ENCODE measurements at places on chromosomes 4 and X.

DNA sequence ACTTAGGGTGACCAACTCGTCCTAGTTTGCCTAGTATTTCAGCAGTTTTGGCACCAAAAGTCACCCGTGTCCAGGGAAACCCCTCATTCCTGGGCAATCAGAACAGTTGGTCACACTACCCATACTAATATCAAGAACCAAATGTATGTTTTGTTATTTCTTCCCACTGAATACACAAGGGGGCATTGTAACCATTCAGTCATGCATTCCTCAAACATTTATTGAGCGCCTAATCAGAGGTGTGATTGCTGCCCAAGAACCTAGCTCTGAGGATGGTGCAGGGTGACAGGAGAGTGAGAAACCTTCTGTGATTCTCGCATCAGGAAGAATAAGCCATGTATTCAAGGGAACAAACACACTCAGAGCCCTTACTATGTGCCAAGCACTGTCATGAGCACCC is 69.8 kb upstream of the RAI2 start:
- DNase-seq = no peak

- no peak for DNase-seq
These were observed 143.4 kb downstream of the TMEM144 start for GRCh38 chr4:158353541-158354304.

DNA sequence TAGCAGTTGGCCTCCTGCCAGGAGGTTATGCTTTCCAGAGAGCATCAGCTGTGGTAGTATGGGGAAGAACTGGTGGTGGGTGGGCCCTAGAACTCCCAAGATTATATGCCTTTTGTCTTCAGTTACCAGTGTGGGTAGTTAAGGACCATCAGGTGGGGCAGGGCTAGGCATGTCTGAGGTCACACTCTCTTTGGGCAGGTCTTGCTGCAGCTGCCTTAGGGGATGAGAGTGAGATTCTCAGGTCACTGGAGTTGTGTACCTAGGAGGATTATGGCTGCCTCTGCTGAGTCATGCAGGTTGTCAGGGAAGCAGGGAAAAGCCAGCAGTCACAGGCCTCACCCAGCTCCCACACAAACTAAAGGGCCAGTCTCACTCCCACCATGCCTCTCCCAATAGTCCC is 172.9 kb upstream of the GYPA start:
- DNase-seq = no peak

DNA sequence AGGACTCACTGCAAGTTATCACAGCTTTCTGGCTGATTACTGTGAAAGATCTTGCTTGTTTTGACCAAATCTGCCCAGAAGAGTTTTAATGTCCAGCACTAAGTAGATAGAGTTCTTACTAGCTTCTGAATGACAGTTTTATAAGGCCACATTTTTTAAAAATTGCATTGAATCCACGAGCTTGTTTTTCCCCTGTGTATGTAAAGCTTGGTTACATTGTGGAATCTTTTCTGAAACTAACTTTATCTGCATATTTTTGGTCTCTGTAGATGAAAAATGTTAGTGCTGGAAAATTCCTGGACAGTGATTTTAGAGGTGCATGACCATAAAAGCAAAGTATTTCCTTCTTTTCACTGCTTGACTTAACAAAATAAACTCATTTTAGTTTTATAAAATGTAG is 650.3 kb upstream of the FAM241A start:
- DNase-seq = no peak

DNA sequence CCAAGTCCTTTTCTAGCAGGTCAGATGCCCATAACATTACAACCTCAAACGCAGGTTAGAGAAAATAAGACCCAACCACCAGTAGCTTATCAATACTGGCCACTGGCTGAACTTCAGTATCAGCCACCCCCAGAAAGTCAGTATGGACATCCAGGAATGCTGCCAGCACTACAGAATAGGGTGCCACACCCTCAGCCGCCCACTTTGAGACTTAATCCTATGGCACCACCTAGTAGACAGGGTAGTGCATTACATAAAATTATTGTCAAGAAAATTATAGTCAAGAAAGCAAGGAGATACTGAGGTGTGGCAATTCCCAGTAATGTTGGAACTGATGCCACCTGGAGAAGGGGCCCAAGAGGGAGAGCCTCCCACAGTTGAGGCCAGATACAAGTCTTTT is 19.9 kb upstream of the TRIM61 start:
- no peak for DNase-seq

GRCh38 chrX:20500171-20500865 is 233.6 kb upstream of the RPS6KA3 start:
- DNase-seq = no peak

DNA sequence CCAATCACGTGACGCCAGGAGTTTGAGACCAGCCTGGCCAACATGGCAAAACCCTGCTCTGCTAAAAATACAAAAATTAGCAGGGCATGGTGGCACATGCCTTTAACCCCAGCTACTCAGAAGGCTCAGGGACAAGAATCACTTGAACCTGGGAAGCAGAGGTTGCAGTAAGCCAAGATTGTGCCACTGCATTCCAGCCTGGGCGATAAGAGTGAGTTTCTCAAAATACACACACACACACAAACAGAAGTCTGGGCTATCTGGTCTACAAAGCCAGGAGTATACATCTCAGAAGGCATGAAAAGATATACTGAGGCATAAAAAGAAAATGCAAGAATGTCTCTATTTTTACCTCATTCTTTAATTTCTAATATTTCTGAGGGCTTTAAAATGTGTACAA is 11.3 kb downstream of the YTHDC1 start:
- no peak for DNase-seq

DNA sequence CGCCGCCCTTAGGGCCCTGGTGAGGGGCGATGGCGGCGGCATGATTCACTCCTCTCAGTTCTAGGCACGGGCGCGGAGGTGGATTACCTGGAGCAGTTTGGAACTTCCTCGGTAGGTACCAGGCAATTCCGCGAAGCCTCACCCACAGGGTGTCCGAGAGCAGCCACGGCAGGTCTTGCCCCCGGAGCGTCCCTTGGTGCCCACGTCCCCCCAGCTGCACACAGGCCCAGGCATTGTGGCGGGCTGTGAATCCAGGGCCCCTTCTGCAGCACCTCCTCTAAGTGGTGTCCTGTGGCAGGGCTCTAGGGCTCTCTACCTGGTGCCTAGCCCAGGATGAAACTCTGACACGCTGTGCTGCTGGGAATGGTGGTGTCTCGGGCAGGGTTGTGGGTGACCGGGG is 13.9 kb downstream of the TACC3 start:
- DNase-seq = no peak

GRCh38 chr4:3436048-3436797 is 5.5 kb upstream of the HGFAC start:
- DNase-seq = no peak

DNA sequence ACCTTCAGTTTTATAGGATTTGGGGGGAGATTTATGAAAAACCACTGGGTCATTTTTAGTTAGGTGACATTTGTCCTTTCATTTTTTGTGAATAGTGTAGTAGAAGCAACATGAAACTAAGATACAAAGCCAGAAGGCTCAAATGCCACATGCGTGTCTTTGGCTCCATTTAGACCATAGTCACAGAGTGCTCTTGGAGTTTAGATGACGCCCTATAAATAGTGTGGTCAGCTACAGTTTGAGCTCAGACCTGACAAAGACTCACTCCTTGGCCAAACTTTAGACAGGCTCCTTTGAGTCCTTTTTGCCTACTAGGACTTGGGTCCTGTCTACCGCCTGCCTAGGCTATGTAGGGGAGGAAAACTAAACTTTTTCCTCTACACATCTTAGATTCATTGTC is 16.8 kb upstream of the PAGE1 start:
- DNase-seq = no peak

DNA sequence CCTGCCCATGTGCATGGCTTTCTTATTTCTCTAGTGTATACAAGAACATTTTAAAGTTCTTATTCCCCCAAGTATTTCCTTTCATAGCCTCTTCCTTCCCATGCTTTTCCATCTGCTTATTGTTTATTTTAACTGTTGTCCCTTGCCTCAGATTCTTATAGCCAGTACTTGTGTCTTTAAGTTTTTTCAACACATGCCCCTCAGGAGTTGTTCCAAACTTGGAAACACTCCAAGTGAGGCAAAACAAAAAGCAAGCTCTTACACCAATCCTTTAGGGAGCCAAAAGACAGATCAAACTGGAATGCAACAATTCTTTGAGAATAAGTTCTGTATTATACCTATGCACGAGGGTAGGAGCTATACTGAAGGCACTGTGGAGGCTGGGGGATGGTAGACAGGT is 222.0 kb upstream of the STK26 start:
- no peak for DNase-seq

DNA sequence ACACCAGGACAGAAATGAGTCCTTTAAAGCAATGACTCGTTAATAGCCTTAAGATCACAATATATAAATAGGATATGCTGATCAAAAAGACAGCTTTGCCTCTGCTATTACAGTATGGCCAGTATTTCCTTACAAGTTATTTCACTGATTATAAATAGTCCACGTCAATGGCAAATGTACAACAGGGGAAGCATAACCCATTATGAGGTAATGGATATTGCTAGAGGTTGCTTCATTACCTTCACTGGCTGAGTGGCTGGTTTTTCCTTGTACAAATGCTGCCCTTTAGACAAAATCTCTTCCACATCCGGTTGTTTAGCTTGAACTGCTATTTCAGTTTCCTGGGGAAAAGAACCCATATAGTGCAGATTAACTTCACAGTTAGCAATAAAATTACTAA is 764.6 kb upstream of the FTHL17 start:
- no peak for DNase-seq

GRCh38 chrX:132406106-132406505 is 82.7 kb downstream of the MBNL3 start:
- no peak for DNase-seq

DNA sequence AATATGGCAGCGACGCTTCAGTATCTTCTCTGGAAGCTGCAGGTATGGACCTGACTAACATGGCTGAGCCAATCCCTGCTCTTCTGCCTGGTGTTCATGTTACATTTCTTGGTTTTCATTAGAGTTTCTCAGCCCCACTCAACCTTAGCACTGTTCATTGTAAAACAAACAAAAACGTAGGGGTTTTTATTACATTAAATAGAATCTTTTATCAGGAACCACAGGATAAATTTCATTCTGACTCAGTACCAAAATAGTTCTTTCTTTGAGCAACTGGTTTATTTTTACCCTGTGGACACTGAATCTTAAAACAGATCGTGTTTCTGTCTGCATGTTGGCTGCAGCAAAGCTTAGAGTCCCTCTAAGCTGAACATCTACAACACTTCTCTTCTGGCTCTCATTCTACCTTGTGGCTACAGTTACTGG is 27.1 kb downstream of the FHIP1A start:
- DNase-seq = no peak

DNA sequence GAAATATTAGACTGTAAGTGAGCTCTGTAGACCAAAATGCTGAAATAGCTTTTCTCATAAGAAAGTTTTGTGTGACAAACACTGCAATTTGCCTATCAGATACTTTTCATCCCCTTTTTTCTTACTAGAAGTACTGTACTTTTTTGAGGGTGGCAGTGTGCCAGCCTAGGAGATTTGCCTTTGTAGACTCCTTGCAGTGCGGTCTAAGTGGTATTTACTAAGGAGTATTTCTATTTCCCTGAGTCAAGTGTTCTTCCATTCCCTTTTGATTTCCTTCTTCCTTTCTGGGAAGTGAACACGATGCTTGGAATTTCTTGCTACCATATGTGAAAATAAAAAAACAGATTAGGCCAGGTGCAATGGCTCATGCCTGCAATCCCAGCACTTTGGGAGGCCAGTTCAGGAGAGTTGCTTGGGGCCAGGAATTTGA is 34.6 kb downstream of the PDLIM5 start:
- DNase-seq = no peak

GRCh38 chrX:147119088-147119487 is 304.5 kb upstream of the CXorf51A start:
- DNase-seq = no peak

GRCh38 chrX:104913348-104913747 is 307.1 kb downstream of the TEX13A start:
- DNase-seq = no peak

GRCh38 chr4:89539374-89539773 is 231.8 kb upstream of the GPRIN3 start:
- DNase-seq = no peak

GRCh38 chr4:140237616-140238350 is 83.8 kb upstream of the MAML3 start:
- peak; percentile 65 for DNase-seq

DNA sequence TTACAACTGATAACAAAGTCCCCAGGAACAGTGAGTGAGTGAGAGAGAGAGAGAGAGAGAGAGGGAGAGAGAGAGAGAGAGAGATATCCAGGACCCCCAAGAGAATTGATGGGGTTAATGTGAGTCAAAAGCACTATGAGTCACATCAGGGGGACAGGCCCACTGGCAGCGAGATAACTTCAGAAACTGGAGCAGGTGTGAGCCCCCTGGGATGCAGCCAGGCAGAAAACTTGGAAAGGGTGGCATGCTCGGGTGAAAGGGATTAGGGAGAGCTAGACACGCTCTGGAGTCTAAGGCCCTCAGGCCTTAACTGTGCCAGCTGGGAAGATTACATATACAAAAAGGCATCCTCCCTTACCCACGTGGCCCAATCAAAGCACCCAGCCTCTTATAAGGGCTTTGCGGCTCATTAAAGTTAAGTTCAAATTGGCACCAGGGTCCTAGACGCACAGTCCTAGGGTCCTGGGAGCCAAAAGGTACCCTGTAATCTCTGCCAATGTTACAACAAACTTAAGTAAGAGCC is 841 bp downstream of the ACOT9 start:
- peak; percentile 6 for DNase-seq

Data from nephron progenitor cell (in vitro differentiated cells).